ENCODE measurements at places on chromosomes 3 and 15.
A peak's percentile ranks its signal among the peaks of the same experiment; 100 is the strongest.

GRCh38 chr15:31528846-31529245 lies 202.2 kb downstream of the KLF13 start:
- no peak for DNase-seq

- no peak for DNase-seq
Observed at GRCh38 chr3:73060302-73060723, 1.1 kb upstream of the EBLN2 start.

GRCh38 chr3:96705895-96706294 lies 108.5 kb upstream of the EPHA6 start:
- DNase-seq = peak; percentile 42

DNA sequence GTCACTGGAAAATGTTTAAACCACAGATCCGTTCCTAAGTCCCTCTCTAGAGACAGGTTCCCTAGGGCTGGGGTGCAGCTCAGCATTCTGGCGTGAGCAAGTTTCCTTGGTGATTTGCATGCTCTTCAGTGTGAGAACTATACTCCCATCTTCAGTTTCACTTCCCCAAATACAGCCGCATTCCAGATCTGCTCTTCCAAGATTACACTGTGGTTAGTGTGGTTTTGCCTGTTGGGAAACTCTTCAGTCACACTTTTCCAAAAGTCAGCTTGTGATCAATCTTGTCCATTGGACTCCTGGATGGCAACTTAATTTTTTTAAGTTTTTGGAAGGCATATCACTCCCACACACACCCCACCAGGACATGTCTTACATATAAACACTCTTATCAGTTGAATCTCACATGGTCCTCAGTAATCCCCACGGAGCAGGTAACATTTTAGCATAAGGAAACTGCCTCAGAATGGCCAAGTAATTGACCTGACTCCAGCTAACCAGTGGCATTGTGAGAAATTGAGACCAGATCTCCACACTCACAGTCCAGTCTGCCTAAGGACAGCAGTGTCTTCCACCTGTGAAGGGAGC lies 33.5 kb upstream of the PTPN23 start:
- DNase-seq = no peak

GRCh38 chr15:55959744-55960447 lies 33.5 kb downstream of the NEDD4 start:
- DNase-seq = no peak

- peak; percentile 7 for DNase-seq
Observed at GRCh38 chr3:139729300-139729699, 51.5 kb upstream of the NMNAT3 start.

DNA sequence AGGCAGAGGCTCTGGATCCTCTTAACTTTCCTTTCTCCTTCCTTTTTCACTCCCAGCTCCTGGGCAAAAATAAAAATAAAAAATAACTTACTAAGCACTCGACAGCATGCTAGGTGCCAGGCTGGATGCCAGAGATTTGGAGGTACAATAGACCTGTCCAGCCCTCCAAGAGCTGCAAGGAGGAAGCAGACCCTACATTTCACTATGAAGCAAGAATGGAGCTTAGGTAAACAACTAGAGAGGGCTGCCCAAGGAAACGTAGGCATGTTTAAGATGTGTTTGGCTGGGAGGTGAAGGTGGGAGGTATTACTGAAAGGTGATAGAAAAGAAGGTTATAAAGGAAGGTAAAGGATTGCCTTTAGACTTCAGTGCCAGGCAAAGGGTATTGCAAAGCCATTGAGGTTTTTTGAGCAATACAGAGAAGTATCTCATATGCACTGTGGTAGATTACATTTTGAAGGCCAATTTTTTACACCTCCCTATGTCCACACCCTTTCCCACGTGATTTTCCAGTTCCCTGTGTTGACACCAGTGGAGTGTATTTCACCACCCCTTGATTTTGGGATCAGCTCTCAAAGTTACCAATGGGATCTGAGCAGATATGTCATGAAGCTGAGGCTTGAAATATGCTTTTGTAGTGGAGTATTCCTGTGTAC lies 69.1 kb downstream of the DCLK3 start:
- no peak for DNase-seq

DNA sequence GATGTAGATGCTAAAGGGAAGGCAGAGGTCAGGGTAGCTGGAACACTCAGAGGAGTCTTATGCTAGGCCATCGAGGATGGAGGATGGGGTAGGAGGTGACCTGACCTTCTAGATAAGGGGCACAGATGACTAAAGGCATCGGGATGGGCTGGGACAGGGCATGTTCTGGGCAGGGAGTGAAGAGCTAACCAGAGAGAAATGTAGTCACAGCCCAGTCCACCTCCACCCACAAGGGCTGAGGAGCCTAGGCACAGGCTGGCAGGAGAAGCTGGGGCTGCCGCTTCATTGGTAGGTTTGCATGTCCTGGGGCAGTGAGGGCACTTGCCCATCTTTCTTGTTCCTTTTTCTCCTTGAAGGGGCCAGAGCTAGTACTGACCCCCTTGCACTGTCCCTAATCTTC lies 12.6 kb downstream of the CLK3 start:
- no peak for DNase-seq

DNA sequence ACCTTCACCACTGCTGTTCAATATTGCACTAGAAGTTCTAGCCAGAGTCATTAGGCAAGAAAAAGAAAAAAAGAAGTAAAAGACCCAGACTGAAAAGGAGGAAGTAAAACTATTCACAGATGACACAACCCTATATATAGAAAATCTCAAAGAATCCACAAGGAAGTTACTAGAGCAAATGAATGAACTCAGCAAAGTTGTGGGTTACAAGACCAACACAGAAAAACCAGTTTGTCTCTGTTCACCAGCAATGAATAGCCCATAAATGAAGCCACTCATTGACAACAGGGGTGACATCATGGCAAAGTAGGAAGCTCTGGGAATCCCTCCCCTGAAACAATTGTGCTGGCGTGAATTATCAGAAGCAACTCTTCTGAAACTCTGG lies 4.6 kb downstream of the CFAP100 start:
- DNase-seq = no peak

GRCh38 chr3:124903896-124904834 lies 17.0 kb upstream of the ITGB5 start:
- DNase-seq = no peak

- no peak for DNase-seq
Observed at GRCh38 chr15:56053046-56053400, 59.6 kb upstream of the NEDD4 start.

DNA sequence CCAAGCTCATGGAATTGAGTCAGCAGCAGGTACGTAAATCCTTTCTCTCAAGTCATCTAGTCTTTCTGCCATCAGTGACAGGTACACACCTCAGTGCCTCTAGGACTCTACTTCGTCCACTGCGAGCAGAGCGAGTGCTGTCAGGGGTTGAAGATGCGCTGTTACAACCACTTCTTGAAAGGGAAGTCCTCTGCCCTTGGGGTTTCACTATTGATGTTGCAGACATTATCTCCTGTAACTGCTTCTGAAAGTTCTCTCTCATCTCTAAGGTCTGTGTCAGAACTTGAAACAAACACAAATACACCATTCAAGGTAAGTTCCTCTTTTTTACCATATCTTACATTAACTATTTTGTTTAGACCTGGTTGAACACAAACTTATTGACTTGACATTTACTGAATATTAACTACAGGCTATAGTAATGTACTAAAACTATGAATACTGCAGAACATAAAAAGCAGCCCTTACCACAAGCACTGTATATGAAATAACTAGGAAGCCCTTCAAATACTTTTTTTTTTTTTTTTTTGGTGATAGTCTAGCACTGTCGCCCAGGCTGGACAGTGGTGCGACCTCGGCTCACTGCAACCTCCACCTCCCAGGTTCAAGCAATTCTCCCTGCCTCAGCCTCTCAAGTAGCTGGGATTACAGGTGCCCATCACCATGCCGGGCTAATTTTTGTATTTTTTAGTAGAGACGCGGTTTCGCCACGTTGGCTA lies 41.5 kb downstream of the TOPBP1 start:
- no peak for DNase-seq

DNA sequence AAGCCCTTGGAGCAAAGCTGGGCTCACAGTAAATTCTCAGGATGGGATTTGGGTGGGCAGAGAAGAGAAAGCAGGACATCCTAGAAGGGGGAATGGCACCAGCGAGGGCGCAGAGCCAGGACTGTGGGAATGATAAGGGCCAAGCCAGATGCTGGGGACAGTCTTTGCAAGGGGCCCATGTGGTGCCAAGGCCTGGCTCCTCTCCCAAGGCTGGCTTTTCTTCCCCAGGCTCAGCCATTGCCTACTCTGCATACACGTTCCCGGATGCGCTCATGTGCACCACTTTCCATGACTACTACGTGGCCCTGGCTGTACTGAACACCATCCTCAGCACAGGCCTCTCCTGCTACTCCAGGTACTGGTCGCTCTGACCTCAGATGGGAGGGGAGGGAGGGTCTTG lies 24.7 kb upstream of the KIF23 start:
- no peak for DNase-seq

GRCh38 chr3:165503346-165503745 lies 307.2 kb upstream of the SLITRK3 start:
- no peak for DNase-seq

Measured in NCI-H524 (cell line).